ENCODE measurements at places on chromosomes 3 and 15. TPM values are rescaled to one million over a fixed set of nuclear protein-coding genes. Genes with fewer than 3 reads are reported as not detected.

- no peak overlapping the region for H3K27ac ChIP-seq
- no peaks in the 10 kb centered on the region for H3K36me3 ChIP-seq
- H3K4me1 ChIP-seq = no peaks in the 10 kb centered on the region
- no peak for DNase-seq
- H3K4me3 ChIP-seq = no peak overlapping the region
Observed at GRCh38 chr3:26193558-26193957, 403.7 kb downstream of the OXSM start.

Gene IL12A
- total RNA-seq = 0.96 TPM

Gene GP5
- 0.26 TPM for total RNA-seq

DNA sequence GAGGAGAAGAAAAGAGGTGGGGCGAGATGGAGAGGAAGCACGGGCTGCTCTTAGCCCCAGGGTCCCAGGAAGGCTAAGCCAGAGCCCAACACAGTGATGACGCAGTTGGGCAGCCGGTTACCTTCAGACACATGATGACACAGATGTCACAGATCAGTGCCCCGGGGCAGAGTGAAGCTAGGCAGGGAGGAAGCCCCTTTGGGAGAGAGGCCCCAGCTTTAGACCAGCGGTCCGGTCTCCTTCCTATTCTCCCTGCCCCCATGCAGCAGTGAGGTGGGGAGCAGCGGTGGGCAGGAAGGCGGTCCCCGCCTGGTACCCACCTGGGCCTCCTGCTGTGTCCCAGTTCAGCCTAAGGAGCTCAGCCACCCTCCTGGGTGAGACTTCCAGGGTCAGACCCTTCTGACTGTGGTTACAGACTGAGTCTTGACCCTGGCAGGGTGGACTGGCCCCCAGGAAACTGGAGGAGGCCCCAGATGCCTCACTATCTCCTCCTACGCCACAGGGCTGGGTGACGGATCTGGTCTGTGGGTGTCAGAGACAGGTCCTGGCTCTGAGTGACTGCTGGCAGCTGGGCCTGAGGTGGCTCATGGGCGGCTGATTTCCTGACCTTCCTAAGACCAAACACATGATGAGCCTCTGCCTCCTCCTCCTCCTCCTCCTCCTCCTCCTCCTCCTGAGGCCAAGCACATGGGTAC is 38.8 kb upstream of the LINGO1 start:
- H3K27ac ChIP-seq = no peak overlapping the region
- H3K36me3 ChIP-seq = no peaks in the 10 kb centered on the region
- no peaks in the 10 kb centered on the region for H3K4me1 ChIP-seq
- no peak for DNase-seq

Gene BMF
- 15.4 TPM for total RNA-seq

- no peaks in the 10 kb centered on the region for H3K4me1 ChIP-seq
- no peak overlapping the region for H3K27ac ChIP-seq
- H3K27me3 ChIP-seq = no peaks in the 10 kb centered on the region
- H3K4me3 ChIP-seq = no peak overlapping the region
Observed at GRCh38 chr3:108407886-108408285, 102.5 kb downstream of the MYH15 start.

DNA sequence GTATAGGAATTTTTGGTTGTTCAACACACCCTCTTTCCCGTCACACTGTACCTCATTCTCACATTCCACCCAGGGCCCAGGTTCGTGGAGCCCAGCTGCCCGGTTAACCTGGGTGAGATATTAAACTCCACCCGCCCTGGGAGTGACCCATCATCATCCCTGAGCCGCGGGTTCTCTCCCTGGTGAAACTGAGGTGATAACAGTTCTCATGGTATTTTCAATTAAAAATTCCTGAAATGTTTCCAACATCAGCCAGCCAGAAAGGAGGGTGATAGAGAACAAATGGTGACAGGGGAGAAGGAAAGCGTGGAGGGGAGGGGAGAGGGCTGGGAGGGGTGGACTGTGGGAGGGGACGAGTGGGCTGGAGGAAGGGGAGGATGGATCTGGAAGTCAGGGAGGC is 148.8 kb downstream of the ALDH1A2 start:
- no peak overlapping the region for H3K4me3 ChIP-seq
- H3K27me3 ChIP-seq = no peaks in the 10 kb centered on the region
- H3K27ac ChIP-seq = no peak overlapping the region
- H3K4me1 ChIP-seq = no peaks in the 10 kb centered on the region
- no peaks in the 10 kb centered on the region for H3K36me3 ChIP-seq
- no peak for DNase-seq

Gene HCLS1
- 76.5 TPM for total RNA-seq

Gene LRRC31
- 1.7 TPM for total RNA-seq

GRCh38 chr3:136021803-136022202 is 56.3 kb downstream of the PPP2R3A start:
- H3K36me3 ChIP-seq = no peaks in the 10 kb centered on the region
- no peaks in the 10 kb centered on the region for H3K27me3 ChIP-seq
- no peaks in the 10 kb centered on the region for H3K4me1 ChIP-seq
- no peak overlapping the region for H3K27ac ChIP-seq
- no peak for DNase-seq

DNA sequence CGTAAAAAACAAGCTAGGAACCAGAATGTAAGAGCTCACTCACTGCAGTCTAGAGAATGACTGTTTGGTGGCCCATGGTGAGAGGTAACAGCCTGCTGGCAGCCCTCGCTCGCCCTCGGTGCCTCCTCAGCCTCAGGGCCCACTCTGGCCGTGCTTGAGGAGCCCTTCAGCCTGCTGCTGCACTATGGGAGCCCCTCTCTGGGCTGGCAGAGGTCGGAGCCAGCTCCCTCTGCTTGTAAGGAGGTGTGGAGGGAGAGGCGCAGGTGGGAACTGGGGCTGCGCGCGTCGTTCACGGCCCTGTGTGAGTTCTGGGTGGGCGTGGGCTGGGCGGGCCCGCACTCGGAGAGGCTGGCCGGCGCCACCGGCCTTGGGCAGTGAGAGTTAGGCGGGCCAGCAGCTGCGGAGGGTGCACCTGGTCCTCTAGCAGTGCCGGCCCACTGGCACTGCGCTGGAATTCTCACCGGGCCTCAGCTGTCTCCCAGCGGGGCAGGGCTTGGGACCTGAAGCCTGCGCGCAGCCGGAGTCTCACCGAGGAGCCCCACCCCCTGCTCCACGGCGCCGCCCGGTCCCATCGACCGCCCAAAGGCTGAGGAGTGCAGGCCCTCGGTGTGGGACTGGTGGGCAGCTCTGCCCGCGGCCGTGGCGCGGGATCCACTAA is 420.6 kb downstream of the RBMS3 start:
- no peaks in the 10 kb centered on the region for H3K36me3 ChIP-seq
- no peaks in the 10 kb centered on the region for H3K27me3 ChIP-seq
- no peak for DNase-seq
- no peak overlapping the region for H3K4me3 ChIP-seq

- no peak overlapping the region for H3K27ac ChIP-seq
- no peaks in the 10 kb centered on the region for H3K4me1 ChIP-seq
- peaks cover 30% of the 10 kb centered on the region for H3K27me3 ChIP-seq
- H3K36me3 ChIP-seq = no peaks in the 10 kb centered on the region
Observed at GRCh38 chr15:96403932-96404331, 73.4 kb downstream of the NR2F2 start.

DNA sequence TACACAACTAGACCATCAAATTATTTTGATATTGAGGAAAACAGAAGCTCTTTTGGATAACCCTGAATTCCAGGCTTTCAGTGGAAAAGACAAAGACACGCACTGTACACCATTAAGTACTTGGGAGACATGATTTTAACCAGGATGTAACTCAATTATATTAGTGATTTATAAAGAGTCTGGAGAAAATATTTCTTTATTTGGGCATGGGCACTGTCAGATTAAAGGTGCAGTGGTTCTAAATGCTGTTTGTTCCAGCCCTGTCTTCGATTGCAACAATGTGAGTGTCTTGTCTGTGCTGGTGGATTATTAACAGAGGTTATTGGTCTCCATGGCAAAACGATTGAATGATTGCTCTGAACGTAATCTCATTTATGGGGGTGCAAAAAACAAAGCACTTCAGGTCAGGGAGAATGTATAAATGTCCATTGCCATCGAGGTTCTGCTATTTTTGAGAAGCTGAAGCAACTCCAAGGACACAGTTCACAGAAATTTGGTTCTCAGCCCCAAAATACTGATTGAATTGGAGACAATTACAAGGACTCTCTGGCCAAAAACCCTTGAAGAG is at the start of gene TM4SF4:
TM4SF4 (plus strand) TSS at position 448 of the 568 bp plus-strand sequence. CDS start 181 bp downstream, outside the sequence.
- no peak within 1 kb of the TSS for H3K4me3 ChIP-seq
- no peak for DNase-seq
- peaks cover 52% of the 10 kb centered on the region for H3K4me1 ChIP-seq
- H3K27me3 ChIP-seq = no peaks in the 10 kb centered on the region
- H3K36me3 ChIP-seq = no peaks in the 10 kb centered on the region
- peak within 1 kb of the TSS; percentile 76 for H3K27ac ChIP-seq

DNA sequence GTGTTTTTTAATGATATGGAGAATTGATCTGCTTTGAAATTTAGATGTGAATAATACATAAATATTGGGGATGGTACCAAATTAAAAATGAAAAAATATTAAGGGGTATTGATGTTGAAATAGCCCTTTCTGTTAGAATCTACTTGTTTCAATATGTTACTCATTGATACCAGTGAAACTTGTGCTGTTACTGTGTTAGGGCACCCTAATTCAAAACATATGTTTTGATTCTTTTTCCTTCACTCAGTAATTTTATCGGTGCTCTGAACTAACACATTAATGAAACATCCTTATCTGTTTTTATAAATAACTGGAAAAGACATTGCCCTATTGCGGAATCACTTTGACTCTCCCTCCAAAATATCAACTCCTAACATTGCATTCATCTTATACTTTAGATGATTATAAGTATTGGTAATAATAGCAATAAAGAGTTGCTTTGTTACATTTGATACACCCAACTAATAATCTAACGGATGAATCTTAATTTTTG is 52.0 kb upstream of the CCNB2 start:
- no peak overlapping the region for H3K4me3 ChIP-seq
- peaks cover 55% of the 10 kb centered on the region for H3K36me3 ChIP-seq
- DNase-seq = no peak
- no peak overlapping the region for H3K27ac ChIP-seq

Gene PLA2G4E
- total RNA-seq = 1.5 TPM

DNA sequence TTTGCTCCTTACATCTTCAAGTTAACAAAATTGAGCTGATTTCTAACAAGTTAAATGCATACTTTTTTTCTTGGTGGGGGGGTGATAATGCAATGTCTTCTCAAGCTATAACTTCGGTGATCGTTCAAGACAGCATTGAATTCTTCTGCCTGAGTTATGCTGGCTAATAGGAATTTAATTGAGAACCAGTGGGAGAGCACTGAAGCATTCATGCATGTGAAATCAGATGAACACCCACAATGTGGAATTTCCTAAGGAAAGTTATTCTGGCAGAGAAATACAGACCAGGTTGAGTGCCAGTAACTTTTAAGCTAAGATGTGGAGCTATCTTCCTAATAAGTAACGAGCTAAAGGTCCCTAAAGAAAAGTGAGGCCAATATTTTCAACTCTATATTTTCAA is 3.0 kb downstream of the SPATA16 start:
- H3K27me3 ChIP-seq = no peaks in the 10 kb centered on the region
- no peak for DNase-seq

DNA sequence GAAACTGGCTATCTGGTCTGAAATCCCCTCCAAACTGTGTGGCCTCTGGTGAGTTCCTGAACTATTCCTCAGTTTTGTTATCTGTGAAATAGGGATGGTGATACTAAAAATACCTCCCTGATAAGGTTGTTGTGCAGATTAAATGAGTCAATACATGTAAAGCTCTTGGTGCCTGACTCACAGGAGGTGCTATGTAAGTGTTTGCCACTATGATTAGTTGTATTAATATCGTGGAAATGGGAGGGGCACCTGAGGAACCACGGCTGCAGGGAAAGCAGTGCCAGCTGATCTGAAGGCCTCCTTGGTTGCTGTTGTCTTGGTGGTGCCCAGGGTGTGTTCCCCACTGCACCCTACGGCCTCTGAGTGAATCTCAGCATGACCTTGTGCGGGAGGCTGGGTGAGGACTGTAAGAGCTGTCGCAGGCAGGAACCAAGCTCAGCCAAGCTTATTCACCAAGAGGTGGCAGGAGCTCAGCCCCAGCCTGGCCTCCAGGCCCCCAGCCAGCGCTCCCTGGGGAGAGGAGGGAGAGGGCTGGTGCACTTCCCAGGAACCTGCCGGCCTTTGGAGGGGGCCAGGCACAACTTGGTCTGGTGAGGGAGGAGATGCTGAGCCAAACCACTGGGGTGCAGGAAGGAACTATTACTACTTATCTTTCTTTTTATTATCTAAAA is 44.8 kb upstream of the CCDC174 start:
- H3K27ac ChIP-seq = no peak overlapping the region
- H3K27me3 ChIP-seq = peaks cover 37% of the 10 kb centered on the region
- H3K4me3 ChIP-seq = no peak overlapping the region
- H3K4me1 ChIP-seq = peaks cover 5% of the 10 kb centered on the region
- H3K36me3 ChIP-seq = no peaks in the 10 kb centered on the region

Gene HCN4
- total RNA-seq = 0.06 TPM

DNA sequence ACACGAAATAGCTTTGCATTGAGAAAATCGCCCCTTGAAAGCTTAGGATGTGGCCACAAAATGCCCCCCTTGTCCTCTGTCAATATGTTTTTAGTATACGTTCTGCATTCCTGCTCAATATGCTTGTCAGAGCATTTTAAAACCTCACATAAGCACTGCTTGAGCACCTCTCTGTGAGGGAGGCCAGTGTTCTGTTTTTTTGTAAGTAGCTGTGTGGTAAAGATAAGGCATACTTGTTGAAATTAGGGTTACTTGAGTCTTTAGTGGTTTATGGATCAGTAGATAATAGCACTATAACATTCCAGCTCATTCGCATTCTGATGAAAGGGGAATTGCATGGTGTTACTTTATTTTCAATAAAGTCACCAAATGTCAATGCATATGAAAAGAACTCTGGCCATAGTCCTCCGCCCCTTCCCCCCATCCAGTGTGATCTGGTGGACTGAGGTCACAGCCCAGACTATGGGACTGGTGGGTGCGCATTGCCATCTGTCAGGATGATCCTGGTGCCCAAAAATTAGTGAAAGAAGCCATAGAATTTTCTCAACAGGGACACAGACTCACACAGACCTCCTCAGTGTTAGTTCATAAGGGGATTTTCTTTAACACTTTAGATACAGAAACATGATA is 33.1 kb downstream of the IL1RAP start:
- no peaks in the 10 kb centered on the region for H3K36me3 ChIP-seq
- no peaks in the 10 kb centered on the region for H3K27me3 ChIP-seq
- H3K4me3 ChIP-seq = no peak overlapping the region
- H3K4me1 ChIP-seq = peaks cover 6% of the 10 kb centered on the region
- no peak overlapping the region for H3K27ac ChIP-seq
- no peak for DNase-seq

DNA sequence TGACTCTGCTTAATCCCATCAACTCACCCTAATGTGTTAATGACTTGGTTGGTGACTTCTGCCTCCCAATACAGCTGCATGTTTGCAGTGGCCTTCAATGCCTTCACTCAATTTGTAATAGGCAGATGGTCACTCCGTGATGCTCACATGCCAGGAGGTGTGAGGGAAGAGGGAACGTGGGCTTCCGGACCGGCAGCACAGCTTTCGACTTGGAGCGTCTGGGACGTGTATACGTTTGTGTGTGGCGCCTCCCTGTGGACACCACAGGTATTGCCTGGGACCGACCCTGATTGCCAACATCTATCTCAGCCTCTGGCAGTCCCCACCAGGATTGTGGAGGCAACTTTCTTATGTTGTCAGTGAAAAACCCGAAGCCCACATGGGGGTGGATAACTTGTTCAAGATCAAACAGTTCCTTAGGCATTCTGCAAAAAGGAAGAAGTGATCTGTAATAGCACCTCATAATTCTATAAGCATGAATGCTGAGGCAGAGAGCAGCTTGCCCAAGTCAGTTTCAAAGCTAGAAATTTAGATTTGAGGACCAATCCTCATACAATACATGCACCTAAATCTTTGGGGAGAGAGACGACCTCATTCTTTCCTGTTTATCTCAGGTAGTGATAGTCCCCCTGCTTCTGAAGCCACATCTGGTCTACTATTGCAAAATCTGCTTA is 16.9 kb downstream of the MRPL46 start:
- H3K27ac ChIP-seq = no peak overlapping the region
- H3K4me1 ChIP-seq = peaks cover 9% of the 10 kb centered on the region
- no peaks in the 10 kb centered on the region for H3K36me3 ChIP-seq
- H3K27me3 ChIP-seq = peaks cover 14% of the 10 kb centered on the region
- no peak overlapping the region for H3K4me3 ChIP-seq
